Cerebellar nuclear complex (tissue), 1 donor: ENCODE measurements at places on chromosomes 7 and 10.

- DNase-seq: no peak
Measured at GRCh38 chr7:113281223-113281622, 162.9 kb upstream of the SMIM30 start.

DNA sequence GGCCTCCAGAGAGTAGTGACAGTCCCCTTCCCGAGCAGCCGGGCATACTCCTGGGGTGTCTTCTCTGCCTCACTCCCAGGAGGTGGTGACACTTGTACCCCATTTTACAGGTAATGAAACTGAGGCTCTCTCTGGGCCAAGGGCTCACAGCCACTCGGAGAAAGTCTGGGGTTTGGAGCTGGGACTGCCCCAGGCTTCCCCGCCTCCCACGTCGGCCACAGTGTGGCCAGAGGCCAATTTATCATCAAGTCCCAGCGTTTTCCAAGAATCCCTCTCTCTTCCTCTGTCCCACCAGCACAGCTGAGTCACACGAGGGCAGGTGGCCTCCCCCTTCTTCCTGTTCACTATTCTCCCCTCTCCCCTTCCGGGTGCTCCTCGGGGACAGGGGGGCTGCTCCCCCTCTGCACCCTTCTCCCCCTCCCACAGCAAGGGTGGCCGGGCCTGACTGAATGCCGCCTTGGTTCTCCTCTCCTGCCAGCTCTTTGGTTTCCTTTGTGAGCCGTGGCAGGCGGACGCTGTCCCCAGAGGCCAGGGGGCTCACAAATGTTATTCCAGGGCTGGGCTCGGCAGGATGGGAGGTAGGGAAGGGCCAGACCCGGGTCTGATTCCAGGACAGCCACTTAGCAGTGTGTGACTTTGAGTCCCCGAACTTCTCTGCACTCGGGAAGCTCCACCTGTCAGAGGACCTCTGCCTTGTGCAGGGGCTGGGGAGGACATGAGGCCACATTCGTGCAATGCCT, 17.7 kb downstream of the CLIP2 start:
- no peak for DNase-seq

DNA sequence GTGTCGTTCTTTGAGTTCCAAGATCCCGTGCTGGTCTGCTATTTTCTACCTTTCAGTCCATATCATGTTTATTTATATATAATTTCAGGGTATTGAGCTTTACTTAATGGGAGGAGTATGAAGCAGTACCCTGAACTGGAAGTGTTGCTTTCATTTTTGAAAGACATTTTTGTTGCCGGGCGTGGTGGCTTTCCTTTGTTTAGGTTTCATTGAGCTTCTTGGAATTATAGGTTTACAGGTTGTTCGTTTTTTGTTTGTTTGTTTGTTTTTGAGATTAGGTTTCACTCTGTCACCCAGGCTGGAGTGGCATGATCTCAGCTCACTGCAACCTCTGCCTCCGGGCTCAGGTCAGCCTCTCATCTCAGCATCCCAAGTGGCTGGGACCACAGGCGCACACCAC, 7.4 kb downstream of the ZNF487 start:
- no peak for DNase-seq

- no peak for DNase-seq
Measured at GRCh38 chr10:99330347-99330924, 1.3 kb downstream of the CNNM1 start.
